ENCODE measurements at places on chromosomes 7 and 10.

DNA sequence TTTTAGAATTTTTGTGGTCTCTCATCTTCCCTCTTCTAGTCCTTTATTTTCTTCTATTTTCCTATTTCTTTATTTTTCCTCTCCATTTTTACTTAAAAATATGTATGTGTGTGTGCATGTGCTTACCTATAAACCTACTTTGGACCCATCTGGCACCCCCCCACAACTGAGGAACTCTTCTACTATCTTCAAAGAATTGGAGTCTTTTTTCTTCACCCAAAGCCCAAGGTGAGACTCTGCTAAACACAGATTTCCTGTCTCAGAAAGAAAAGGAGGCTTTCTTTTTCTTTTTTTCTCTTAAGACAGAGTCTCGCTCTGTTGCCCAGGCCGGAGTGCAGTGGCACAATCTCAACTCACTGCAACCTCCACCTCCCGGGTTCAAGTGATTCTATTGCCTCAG lies 24.2 kb downstream of the PRTFDC1 start:
- no peak for DNase-seq

GRCh38 chr7:39754326-39755120 lies 131.2 kb downstream of the RALA start:
- DNase-seq: no peak

GRCh38 chr10:24925799-24926198 lies 26.6 kb downstream of the PRTFDC1 start:
- DNase-seq: no peak

DNA sequence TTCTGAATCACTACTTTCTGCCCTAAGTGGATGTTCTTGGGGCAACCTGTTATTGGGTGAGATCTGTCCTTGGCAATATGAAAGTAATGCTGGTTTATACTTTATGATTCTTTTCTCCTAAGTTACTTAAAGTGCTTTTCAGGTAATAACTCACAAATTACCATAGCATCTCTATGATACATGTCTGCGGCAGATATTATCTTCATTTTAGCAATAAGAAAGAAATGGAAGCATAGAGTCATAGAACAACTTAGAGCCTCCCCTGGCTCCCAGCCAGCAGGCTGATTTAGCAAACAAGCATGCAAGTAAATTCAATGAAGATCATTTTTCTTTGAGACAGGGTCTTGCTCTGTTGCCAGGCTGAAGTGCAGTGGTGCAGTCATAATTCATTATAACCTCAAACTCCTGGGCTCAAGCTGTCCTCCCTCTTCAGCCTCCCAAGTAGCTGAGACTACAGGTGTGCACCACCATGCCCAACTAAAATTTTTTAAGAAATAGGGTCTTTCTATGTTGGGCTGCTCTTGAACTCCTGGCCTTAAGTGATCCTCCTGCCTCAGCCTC lies 38.1 kb upstream of the GRM8 start:
- no peak for DNase-seq

- no peak for DNase-seq
These were observed 40.6 kb downstream of the RNLS start for GRCh38 chr10:88542522-88542921.

- no peak for DNase-seq
These were observed 173.5 kb downstream of the KMT2E start for GRCh38 chr7:105187302-105188169.

- DNase-seq: no peak
These were observed 506.6 kb upstream of the GHITM start for GRCh38 chr10:83632701-83633100.

All from CD4-positive, alpha-beta T cell treated with Interleukin-1 beta for 1 hour (primary cell).